Dermis microvascular lymphatic vessel endothelial cell (primary cell): ENCODE measurements at places on chromosomes 7 and 10.
A peak's percentile ranks its signal among the peaks of the same experiment; 100 is the strongest.

DNA sequence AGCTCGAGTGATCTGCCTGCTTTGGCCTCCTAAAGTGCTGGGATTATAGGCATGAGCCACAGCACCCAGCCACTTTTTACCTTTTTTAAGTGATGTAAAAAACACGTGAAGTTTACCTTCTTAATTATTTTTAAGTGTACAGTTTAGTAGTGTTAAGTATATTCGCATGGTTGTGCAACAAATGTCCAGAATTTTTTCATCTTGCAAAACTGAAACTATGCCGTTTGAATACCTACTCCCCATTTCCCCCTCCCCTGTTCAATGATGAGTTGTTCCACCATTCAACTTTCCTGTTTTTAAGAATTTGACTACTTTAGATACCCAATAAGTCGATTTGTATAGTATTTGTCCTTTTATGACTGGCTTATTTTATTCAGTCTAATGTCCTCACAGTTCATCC, 10.9 kb downstream of the NRBF2 start:
- DNase-seq: no peak

DNA sequence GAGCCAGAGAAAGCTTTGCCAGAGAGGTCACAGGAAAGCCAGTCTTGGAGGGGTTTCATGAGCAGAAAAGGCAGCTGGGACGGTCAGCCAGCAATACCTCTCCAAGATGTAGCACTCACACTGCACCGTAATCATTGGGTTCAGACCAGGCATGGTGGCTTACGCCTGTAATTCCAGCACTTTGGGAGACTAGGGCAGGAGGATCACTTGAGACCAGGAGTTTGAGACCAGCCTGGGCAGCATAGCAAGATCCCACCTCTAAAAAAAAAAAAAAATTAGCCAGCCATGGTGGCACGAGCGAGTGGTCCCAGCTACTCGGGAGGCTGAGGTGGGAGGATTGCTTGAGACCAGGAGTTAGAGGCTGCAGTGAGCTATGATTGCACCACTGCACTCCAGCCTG, 90.2 kb upstream of the CUX1 start:
- no peak for DNase-seq

GRCh38 chr10:14556285-14556956, 218.3 kb downstream of the FAM107B start:
- peak; percentile 78 for DNase-seq

DNA sequence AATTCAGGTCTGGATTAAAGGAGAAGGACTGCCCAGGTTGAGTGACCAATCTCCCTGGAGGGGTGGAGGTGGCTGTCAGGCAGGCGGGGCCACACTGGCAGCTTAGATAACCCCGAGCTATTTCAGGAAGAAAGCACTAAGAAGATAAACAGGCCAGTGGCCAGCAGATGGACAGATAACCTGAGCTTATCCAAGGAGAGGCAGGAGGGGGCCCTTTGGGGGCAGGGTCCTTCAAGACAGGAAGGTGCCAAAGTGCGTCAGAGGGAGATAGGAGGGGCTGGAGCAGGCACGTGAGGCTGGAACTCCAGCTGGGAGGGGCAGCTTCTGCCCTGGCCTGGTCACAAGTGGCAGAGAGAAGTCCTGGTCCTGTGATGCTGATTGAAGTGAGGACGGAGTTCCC, 29.8 kb upstream of the PODXL start:
- no peak for DNase-seq

DNA sequence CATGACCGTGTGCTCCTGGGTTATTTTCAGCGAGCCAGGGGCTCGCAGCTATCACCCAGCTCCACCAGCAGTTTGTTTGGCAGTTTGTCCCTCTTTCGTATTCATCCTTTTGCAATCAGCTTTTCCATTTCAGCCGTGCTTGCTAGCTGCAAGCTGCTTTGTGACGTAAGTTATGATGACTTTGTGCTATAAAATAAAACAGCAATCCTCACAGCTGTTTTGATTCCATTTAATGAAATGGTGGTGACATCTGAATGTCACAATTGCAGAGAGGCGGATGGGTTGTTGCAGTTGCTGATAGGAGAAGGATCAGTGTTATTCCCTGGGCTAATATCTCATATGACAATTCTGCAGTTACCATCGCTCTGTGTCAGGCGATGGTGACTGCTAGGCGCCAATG, 251.7 kb downstream of the SNX10 start:
- no peak for DNase-seq

DNA sequence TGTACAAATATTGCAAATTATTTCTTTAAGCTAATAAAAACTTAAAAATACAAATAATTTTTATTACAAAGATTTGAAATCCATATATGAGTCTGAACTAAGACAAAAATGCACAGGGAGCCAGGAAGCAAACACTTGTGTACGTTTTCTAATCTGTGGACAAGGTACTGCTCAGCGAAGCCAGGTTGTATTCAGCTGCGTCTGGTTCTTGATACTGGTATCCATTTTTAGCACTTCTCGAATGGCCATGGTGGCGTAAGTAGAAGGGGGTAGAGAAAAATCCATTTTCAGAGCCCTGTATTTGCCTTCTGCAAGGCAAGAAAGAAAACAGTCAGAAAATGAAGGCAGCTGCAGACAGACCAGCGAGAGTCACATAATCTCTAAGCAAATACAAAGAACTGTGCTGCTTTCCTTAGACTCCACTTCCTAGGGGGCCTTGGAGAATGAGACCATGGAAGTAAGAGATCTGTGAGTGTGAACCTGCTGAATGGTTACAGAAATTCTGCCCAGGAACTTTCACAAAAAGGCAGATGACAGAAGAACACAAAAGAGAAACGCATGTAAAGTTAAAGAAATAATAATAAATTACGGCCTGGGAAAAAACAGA, 64.3 kb downstream of the PUS7 start:
- DNase-seq: no peak
